ENCODE measurements at places on chromosomes 16 and 17.
A peak's percentile ranks its signal among the peaks of the same experiment; 100 is the strongest.

- ATAC-seq, result no peak
Observed at GRCh38 chr16:61885343-61885742, 150.9 kb downstream of the CDH8 start.

- ATAC-seq, result no peak
Observed at GRCh38 chr17:9880582-9880999, 24.5 kb downstream of the RCVRN start.

DNA sequence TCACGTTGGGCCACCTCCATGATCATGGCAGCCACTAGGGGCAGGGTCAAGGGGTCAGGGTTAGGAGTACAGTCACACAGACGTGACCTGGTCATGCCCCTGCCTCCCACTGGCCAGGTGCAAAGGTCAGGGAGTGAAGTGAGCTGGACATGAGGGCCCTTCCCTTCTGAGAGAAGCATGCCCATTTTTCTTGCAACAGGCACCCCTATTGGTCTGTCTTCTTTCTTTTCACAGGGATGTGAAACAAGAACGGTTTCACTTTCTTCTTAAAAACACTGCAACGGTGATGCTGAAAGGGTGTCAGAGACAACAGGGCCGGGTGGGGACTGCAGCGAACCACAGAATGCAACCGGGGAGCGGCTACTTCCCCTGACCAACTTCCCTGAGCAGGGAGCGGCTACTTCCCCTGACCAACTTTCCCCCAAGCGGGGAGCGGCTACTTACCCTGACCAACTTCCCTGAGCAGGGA, 52.1 kb upstream of the DOC2B start:
- ATAC-seq, result no peak

GRCh38 chr17:44389281-44389680, at the start of gene ITGA2B:
Gene ITGA2B (minus strand): TSS chr17:44389649. CDS start chr17:44389473, 176 bp downstream.
- ATAC-seq, result no peak

GRCh38 chr16:35747658-35748455, 2288.4 kb downstream of the TP53TG3F start:
- no peak for ATAC-seq

DNA sequence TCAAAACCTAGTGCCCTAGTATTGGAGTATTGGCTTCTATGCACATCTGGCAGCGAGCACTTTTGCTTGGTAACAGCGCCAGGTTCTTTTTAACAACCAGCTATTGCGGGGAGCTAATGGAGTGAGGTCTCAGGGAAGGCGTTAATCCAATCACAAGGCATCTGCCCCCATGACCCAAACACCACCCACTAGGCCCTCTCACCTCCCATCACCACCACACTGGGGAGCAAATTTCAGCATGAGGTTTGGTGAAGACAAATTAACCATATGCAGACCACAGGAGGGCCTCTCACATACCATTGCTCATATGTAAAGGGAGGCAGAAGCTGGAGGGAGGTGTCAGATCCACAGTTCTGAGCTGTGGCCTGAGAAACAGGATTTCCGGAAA, 893 bp upstream of the ODF4 start:
- ATAC-seq, result no peak

DNA sequence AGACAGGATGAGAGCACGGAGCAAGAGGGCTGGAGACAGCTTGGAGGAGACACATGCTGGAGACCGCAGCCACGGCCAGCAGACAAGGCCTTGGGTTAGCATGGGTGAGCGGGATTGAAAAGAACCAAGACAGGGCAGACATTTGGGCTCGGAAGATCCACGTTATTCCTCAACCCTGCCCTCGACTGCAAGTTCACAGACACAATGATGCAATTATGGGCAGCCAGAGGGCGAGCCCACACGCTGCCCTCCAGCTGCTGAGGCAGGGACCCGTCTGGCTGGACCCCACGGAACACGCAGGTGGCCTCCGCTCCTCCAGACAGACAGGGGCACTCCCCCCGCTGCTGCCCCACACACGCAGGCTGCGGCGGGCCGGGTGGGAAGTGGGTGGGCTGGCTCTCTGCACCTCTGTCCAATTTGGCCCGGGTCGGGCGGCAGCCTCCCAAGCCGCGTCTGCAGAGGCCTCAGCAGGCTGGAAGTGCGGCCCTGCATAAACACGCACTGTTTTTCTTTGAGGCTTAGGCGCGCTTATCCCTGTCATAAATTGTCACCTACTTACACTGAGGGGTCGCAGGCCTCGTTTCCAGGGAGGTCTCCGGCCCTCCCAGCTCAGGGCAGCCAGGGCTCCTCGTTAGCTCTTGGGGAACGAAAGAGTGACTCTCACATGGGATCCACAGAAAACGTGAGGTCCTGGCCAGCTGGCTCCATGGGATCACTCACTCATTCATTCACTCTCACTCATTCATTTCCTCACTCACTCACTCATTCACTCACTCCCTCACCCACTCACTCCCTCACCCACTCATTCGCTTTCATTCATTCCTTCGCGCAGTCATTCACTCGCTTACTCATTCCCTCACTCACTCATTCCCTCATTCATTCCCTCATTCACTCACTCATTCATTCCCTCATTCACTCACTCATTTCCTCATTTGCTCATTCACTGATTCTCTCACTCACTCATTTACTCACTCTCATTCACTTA, 303.9 kb downstream of the C16orf95 start:
- peak; percentile 59 for ATAC-seq

- ATAC-seq, result no peak
Observed at GRCh38 chr16:66610111-66610820, 5.8 kb downstream of the CMTM3 start.

- ATAC-seq, result no peak
Observed at GRCh38 chr17:4510618-4510941, 11.9 kb downstream of the SPNS2 start.

GRCh38 chr17:12789481-12790248, at the start of gene ARHGAP44:
Gene ARHGAP44 (plus strand): TSS chr17:12789498. CDS start chr17:12789839, 341 bp downstream.
- peak; percentile 97 for ATAC-seq

DNA sequence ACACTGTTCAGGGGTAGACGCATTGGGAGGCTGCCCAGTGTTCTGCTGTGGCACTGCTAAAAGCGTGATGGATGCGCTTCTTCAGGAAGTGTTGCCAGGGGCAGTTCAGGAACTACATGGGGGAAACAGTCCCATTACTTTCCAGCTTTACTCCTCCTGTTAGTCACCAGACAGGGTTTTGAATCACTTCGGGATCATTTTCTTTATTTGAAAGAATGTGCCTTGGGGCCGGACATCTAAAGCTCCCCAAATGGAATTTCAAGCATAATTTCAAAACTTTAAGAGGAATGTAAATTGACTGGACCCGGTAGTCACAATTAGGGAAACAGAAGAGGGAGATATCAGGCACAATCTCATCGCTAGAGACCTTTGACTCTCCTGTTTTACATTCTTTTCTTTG, 1.3 kb upstream of the KRTAP2-1 start:
- peak; percentile 28 for ATAC-seq

- no peak for ATAC-seq
Observed at GRCh38 chr17:57557416-57557815, 187.7 kb downstream of the CCDC182 start.

- peak; percentile 94 for ATAC-seq
Observed at GRCh38 chr16:8936421-8936820, 27.3 kb downstream of the USP7 start.

GRCh38 chr16:27378871-27379481, 23.0 kb upstream of the IL21R start:
- no peak for ATAC-seq

DNA sequence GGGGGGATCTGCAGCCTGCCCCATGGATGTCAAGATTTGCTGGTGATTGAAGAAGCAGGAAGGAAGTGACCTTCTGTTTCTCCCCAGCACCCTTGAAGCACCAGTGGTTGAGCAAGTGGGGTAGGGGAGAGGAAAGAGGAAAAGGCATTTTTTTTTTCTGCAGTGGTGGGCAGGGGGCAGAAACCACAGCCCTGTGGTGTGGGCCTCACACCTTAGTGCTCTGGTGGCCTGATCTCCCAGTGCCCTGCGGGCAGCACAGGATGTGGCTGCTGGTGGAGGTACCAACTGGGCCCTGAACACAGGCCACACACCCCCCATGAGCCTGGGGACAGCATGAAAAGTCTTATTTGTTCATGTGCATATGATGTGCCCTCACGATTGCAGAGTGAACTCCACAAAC, 7.1 kb downstream of the ITGAD start:
- ATAC-seq, result no peak

DNA sequence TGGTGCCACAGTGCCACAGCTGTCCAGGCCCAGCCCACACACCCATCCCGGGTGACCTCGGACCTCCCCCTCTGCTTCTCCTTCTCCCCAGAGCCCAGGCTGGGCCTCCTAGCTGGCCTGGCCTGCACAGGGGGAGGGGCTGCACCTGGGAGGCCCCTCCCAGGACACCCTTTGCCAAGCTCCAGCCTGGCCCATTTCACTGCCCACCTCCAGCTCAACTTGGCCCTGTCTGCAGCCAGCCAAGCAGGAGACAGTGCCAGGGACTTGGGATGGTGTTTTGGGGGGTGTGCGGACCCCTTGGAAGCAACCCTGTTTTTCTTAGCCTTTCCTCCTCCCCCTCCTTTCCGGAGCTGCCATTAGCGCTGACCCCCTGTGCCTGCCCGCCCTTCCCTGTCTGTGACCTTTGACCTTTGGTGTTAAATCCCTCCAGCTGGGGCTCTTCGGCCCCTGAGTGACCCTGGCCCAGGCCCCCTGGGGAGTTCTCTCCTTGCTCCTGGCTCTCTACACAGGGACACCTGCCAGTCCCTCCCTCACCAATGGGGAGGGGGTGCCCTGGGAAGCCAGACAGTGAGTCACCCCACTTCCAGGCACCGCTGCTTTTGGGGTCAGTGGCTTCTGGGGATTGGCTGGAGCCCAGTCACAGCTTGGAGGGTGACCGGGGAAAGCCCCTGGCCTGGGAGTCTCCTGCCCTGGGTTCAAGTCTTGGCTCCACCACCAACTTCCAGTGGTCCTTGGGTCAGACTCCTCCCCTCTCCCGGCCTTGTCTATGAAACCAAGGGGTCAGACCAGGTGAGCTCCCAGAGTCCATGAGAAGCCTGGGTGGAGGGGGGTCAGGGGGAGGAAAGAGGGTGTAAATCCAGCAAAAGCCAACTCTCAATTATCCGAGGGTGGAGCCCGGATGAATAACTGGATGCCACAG, 1.9 kb downstream of the GLIS2 start:
- peak; percentile 1 for ATAC-seq

DNA sequence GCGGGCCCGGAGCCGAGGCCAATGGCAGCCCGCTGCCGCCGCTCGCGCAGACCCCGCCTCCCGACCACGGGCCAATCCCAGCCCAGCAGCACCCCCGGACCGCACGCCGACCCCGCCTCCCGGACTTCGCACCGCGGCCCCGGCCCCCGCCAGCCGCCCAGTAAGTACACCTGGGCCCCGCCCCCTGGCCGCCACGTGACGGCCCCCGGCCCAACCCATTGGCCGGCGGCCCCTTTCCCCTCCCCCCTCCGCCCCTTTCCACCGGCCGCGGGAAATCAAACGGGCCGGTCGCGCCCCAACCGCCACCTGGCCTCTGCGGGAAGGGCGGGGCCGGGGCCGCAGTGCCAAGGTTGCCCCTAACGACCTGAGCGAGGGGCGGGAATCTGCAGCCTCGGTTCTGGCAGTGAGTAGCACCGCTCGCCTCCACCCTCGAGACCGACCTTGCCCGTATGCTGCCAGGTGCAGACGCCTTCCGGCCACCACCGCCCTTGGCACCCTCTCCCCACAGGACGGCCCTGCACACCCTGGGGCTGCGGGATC, at the start of gene YBX2:
YBX2 (minus strand) TSS at position 26 of the 540 bp plus-strand sequence. CDS start 139 bp downstream, outside the sequence.
- peak; percentile 58 for ATAC-seq

- ATAC-seq, result no peak
Observed at GRCh38 chr17:82920150-82920549, 80.3 kb upstream of the ZNF750 start.

- ATAC-seq, result peak; percentile 35
Observed at GRCh38 chr17:82358465-82359350, at the start of gene TEX19. Gene TEX19 (plus strand): TSS chr17:82359247. CDS start chr17:82362151, 2,904 bp downstream.

GRCh38 chr17:79939755-79940458, 95.8 kb downstream of the TBC1D16 start:
- ATAC-seq, result no peak

- peak; percentile 31 for ATAC-seq
Observed at GRCh38 chr16:3022208-3022683, 1.5 kb downstream of the HCFC1R1 start.

DNA sequence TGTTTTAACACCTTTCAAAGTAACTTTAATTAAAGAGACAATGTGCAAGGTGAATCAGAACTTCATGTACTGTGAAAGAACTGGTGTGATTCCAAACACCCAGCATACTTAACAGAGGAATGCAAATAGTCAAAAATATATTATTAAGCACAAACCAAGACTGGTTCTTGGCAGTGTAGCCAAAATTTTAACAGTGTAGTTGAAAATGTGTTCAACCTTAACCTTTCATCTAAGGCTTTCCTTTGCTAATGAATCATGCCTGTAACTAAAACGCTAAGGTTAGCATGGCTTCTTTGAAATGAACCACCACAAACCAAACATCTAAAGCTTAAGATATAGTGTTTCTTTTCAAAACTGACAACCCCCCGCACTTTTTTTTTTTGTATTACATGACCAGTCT, 146.3 kb upstream of the AXIN2 start:
- ATAC-seq, result no peak

DNA sequence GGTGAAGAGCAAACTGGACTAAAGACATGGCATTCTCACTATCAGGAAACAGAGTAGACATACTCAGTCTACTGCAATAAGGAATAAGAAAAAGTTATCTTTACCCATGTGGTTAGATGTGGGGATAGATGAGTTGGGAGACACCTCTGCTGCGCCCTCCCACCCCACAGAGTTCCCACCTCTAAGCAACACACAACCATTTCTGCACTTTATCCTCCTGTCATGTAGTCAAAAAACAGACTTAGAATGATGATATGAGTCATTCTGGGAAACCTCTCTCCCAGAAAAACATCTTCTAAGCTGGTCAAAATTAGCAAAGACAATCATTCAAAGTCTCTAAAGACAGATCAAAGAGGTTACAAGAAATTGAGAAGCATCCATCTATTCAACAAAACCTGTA, 94.9 kb downstream of the CACNG1 start:
- peak; percentile 27 for ATAC-seq

GRCh38 chr17:80363518-80364090, 51.4 kb upstream of the ENDOV start:
- ATAC-seq, result no peak
